SK-N-DZ (cell line): ENCODE measurements at places on chromosomes 11 and 22.

- DNase-seq: no peak
Observed at GRCh38 chr22:48369789-48370507, 1457.7 kb downstream of the BRD1 start.

DNA sequence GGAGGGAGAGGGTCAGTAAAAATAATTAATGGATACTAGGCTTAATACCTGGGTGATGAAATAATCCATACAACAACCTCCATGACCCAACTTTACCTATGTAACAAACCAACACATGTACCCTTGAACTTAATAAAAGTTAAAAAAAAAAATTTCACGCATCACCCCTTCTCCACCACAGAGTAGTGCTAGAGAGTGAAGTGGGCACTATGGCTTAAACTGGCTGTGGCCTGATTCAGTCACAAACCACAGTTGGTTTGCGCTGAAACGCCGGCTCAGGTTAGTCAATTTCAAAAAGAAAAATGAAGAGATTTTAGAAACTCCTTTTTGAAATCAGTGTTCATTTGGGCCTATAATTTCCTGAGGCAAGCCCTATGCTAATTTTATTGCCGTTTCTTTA, 144.3 kb downstream of the TRPC6 start:
- no peak for DNase-seq

GRCh38 chr11:105923807-105924206, 98.2 kb downstream of the MSANTD4 start:
- DNase-seq: no peak

GRCh38 chr22:22593964-22594656, 35.0 kb upstream of the PRAME start:
- peak; percentile 62 for DNase-seq

DNA sequence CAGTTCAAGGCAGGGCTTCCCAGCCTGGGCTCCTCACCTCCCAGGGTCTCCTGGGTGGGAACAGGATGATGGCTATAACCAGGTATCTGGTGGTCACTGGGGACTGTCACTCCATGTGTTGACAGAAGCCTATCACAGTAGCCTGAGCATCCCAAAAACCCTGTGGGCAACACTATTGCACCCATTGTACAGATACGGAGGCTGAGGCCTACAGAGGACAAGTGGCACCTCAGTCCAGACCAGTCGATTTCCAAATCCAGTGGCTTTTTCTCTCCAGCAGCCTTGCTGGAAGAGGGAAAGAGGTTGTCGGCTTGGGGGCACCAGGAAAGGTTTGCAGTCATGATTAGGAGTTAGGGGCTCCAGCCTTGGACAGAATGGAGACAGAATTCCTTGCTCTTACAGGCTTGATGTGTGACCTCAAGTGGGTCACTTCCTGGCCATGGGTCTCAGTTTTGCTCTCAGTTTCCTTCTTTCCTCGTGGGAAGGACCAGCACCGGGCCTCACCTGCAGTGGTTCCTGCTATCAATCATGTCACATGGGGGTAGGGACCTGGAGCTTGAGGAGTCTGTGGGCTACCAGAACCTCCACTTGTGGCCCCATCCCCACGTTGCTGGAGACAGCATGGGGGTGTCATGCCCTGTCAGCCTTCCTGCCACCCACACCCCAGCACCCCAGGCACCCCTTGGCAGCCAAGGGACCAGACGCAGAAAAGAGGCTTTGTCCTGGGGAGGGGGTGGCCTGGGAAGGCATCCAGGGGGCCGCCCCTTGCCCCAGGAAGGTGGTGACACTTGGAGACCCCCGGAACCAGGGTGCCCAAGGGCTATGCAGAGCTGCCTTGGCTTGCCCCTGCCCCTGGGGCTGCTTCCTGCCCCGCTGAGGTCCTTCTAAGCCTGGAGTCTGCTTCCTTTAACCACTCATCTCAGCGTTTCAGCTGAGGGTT, 2.1 kb downstream of the EMID1 start:
- no peak for DNase-seq

- DNase-seq: no peak
Observed at GRCh38 chr11:13169709-13170108, 107.9 kb upstream of the BMAL1 start.

DNA sequence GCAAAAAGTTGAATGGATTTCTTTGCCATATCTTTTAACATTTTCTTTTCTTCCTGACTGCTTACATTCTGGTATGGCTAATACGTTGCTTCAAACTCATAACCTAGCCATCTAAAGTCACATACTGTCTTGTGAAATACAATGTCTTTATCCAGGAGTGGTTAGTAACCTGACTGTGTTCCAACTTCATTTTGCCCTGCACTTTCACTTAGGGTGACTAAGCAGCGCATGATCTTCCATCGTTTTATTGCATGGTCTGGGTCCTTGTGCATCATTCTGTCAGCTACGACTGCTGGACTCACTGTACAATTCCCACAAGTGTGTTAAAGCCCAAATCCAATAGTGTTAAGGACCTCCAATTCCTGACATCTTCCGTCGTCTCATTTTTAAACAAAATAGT, 403.2 kb downstream of the NTM start:
- DNase-seq: no peak

DNA sequence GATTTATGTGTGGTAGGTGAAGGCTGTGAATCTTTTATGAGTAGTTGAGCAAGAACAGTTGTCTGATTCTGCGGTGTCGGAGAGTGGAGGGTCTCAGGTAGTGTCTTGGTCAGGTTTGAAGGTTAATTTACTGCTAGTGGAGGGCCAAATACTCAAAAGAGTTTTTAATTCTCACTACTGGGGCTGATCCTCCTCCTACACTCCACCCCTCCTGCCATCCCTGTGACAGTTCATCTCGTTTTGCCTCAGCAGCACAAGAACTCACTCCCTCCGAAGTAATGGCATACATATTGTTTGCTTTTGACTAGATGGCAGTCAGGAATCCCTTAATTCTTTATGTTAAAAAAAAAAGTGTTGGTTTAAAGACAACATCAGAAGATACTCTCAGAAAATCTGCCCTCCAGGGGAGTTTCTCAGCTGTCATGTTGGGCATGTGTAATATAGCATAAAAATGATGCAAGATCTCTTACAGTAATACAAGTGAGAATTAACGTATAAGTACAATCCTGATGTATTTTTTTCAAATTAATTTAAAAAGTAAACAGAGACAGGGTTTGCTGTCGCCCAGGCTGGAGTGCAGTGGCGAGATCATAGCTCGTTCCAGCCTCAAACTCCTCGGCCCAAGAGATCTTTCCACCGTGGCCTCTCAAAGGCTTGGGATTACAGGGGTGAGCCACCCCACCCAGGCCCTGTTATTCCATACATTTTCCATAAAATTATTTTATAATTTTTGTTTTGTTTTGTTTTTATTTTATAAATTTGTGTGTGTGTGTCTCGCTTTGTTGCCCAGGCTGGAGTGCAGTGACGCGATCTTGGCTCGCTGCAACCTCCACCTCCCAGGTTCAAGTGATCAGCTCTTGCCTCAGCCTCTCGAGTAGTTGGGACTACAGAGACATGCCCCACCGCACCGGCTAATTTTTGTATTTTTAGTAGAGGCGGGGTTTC, 1.3 kb downstream of the FAR1 start:
- DNase-seq: no peak

- no peak for DNase-seq
Observed at GRCh38 chr22:20027966-20028854, 7.3 kb downstream of the TANGO2 start.

GRCh38 chr11:9651899-9652748, 11.8 kb upstream of the SWAP70 start:
- DNase-seq: peak; percentile 23

DNA sequence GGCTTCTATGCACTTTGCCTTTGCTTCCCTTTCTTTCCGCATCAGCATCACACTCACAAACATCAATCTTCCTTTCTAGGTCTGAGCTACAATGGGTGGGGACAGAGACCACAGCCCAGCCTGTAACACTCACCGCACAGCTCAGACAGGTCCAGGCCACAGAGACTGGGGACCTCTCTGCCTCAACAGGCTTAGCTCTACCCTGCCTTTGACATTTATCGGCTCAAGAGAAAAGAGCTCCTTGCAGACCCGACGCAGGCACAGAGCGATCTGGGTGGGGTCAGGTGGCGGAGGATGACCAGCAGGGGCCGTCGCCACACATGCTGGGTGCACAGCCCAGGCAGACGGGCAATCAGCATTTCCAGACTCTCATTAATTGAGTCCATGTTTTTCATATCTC, 837.3 kb downstream of the TBC1D22A start:
- DNase-seq: no peak

DNA sequence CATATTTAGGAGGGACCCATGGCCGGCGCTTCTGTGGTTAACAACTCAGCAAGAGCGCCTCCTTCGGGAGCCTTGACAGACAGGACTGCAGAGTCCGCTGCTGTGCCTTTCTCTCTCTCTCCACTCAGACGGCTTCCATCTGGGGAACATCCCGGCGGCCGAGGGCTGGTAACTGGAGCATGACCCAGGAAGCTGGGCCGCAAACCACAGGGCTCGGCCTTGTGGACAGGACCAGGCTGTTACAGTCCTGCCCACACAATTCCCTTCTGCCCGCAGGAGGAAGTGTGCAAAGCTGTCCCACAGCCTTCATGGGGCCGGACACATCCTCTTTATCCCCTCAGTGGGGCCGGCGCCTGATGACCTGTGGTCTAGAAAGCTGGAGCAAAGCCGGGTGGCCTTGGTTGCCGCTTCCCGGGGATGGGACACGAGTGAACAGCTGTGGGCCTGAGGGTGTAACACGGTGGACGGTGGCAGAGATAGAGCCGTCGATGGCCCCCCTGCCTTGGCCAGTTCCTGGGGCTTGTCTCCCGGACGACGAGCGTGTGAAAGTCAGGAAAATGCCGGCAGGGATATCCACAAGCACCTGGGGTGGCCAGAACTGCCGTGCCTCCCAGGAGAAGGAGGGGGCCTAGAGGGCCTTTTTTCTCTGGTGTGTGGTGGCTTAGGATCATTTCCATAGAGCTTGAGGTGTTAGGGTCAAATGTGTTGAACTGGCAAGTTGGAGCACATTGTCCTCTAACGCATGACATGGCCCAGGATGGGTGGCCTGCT, 50.1 kb downstream of the FBLN1 start:
- no peak for DNase-seq

GRCh38 chr11:69411257-69411924, 70.1 kb upstream of the LINC01488 start:
- no peak for DNase-seq

DNA sequence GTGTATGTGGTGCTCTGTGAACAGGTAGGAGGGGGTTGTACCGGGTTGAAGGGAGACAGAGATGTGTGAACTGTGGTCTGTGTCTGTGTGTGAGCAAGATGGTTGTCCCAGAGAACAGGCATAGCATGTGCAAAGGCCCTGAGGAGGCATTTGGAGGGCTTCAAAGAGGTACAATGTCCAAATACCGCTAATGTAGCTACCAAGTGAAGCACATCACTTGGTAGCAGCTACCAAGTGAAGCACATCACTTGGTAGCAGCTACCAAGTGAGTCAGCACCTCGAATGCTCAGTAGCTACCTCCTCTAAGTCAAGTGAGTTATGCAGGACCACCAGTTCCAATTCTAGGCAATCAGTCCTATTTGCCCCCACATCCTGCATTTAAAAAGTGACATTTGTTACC, 72.4 kb downstream of the KIAA1671 start:
- DNase-seq: no peak

DNA sequence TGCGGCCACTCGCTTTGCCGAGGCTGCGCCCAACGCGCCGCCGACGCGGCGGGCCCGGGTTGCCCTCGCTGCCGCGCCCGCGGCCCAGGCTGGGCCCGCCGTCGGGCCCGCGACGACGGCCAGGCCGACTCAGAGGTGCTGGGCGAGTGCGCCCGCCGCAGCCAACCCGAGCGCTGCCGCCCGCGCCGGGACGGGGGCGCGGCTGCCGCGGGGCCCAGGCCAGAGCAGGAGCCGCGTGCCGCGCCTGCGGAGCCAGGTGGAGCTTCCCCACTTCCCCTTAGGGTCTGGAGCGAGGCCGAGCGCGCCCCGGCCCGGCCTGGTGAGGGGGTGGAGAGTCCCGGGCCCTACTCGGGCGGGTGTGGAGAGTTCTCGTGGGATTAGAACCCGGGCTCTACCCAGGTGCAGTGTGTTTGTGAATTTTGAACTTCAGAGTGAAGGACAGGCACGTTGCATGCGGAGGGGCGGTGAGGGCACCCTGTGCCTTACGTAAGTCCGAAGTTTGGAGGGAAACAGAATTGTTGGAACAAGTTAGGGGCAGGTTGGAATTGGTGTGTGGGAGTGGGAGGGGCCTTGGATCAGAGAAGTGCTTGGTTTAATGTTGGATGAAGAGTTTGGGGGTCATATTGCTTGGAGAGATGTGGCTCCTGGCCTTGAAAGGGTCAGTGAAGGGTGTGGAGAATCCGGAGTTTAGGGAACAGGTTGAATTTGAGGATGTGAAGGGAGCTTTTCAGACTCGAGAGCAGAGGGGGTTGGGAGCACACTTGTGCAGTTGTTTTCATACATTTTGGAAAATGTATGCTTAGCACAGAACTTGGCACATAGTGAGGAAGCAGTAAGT, 697 bp downstream of the RNF169 start:
- peak; percentile 46 for DNase-seq

DNA sequence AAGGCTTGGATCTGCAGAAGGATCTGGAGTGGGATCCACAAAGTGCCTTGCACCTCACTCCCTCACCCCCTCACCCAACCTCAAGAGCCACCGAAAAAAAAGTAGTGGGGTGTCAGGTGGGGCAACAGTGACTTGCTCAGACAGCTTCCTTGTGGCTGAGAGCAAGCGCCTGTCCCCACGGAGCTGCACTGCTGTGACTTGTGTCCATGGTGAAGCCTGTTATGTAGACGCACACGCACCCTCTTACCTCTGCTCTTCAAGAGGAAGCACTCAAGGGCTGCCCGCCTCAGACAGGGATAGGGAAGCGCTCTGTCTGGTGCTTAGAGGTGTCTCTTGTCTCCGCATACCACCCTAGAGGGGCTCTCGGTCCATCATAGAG, 1.2 kb downstream of the DRD2 start:
- DNase-seq: no peak

GRCh38 chr11:83392556-83392955, 106.4 kb upstream of the CCDC90B start:
- DNase-seq: no peak

DNA sequence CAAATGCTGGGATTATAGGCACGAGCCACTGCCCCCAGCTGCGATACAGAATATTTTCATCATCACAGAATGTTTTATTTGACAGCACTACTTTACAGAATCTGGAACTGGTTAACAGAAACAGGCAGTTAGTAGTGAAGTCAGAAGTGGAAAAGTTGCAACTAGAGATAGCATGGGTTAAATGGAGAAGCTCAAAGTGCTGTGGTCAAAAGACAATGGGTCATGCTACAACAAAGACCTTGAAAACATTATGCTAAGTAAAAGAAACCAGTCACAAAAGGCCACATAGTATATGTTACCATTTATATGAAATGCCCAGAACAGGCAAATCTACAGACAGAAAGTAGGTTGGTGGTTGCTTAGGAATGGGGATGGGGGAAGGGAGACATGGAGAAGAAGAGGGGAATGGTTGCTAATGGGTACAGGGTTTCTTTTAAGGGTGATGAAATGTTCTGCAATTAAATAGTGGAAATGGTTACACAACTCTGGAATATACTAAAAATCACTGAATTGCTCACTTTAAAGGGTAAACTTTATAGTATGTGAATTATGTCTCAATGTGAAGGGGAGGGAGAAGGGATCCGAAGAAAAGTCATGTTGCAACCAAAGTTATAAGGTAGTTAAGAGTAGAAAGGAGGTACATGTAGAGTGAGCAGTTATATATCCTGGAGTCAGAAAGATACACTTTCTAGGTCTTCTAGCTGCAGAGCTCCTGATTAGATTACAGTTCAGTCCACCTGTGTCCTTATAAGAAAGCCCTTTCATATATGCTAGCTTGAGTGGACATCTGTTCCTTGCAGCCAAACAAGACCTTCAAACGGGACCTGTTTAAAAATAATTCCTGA, 46.3 kb upstream of the RAPSN start:
- DNase-seq: no peak
